Adrenal gland (tissue), 19 donors: ENCODE measurements at places on chromosomes 12 and 14.
A peak's percentile ranks its signal among the peaks of the same experiment; 100 is the strongest.

- peak; percentile 42 for DNase-seq
These were observed 110.1 kb upstream of the TMEM132D start for GRCh38 chr12:130013771-130014484.

- no peak for DNase-seq
These were observed 25.2 kb downstream of the SSH1 start for GRCh38 chr12:108832208-108832607.

DNA sequence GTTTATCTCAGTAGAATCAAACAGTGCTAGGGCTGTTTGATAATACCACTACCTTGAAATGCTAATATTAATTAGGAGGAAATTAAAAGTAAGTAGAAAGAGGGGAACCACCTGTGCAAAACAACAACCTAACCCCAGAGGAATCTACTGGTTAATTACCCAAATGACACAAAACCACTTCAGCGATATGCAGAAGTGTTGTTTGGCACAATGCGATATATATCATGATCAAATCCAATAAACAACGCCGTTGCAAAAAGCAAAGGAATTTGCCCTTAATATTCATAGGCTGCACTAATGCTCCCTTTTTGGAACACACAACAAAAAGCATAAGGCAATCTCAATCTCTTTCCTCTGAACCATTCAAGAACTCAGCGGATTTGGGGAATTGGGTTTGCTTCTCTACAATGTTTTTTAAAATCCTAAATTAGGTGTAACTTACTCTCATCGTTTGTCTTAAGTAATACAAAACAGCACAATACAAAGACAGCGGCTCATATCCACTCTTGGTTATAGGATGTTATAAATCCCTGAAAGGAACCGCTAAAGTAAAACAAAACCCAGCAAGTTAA is 1.5 kb downstream of the MAP4K5 start:
- DNase-seq, result no peak

- no peak for DNase-seq
These were observed 89.2 kb downstream of the DICER1 start for GRCh38 chr14:95068080-95068479.

- no peak for DNase-seq
These were observed 115.1 kb downstream of the TSHR start for GRCh38 chr14:81070511-81070910.

DNA sequence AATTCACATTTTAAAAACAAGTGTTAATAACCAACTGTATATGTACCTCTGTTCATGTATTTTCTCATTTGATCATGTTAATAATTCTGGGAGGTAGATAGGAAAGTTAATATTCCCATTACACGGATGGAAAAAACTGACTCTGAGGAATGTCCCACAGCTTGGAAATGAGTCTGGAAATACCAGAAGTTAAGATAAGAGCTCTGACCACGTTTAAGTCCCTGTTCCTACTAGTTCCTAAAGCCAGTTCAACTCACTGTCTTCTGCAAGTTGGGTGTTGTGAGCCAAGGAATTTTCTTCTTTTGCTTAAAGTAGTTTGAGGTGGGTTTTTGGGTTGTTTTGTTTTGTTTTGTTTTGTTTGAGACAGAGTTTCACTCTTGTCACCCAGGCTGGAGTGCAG is 104.5 kb downstream of the TMEM30B start:
- no peak for DNase-seq

- DNase-seq, result peak; percentile 83
These were observed 52.0 kb upstream of the RNU6-8 start for GRCh38 chr14:32254952-32255679.

DNA sequence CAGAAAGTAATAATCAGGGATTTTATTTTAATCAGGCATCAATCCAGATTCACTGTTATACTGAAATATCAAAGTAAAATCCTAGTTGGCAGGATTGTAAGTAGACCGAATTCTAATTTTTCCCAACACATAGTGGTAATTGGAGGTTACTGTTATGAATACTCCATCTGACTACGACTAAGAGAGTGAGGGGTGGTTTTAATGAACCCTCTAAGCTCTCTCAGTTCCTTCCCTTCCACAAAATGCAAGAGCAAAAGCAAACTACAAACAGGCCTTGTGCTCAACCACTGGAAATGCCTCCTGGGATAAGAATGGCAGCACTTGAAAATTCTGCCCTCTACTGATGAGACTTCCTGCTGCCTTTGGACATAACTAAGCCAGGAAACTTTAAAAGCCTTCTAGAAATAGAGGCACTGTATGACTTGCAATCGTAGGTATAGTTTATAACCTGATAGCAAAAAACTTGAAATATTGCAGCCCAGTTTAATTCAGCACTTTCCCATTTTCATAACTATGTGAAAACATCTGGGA is 184.8 kb downstream of the SLC16A7 start:
- peak; percentile 17 for DNase-seq

DNA sequence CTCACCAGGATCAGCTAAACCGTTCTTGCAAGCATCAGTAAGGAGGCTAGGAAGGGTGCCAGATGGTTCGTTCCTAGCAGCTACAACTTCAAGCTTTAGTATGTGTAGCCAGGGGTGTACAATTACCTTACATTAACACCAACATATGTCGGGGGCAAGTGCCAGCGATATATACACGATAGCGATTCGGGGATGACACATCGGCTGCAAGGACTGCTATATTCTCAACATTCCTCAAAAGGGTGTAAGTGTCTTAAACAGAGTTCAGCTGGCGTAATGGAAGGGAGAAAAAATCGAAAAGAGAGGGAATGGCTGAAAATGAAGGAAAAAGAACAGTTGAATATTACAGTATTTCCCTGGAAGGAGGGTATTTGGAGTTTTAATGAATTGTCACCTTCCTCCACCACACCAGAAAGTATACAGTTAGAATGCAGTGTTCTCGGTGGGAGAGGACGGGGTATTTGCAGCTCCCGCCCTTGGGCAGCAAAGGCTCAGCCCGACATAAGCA is 545 bp downstream of the LIMA1 start:
- DNase-seq, result peak; percentile 36

DNA sequence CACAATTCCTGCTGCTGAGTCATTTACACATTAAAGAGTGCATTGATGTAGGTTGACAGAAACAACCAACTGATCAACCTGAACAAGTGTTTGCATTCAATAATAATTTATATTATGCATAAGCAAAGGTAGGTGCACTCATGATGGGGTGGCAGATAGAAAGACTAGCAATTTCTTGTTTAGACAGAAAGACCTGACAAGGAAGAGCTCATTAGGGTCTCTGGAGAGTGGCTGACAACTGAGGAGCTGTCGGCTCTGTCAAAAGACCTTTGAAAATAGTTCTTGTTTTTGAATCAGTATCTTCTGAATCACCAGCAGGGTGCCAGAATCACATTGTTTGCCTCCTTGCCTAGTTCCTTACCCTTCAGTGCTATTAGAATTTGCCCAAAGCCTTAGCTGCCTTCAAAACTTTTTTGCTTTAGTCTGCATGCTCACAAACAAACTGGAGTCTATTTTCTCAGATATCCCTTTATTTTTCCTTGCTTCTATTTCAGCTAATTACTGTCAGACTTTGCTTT is 234.7 kb downstream of the BTG1 start:
- no peak for DNase-seq

DNA sequence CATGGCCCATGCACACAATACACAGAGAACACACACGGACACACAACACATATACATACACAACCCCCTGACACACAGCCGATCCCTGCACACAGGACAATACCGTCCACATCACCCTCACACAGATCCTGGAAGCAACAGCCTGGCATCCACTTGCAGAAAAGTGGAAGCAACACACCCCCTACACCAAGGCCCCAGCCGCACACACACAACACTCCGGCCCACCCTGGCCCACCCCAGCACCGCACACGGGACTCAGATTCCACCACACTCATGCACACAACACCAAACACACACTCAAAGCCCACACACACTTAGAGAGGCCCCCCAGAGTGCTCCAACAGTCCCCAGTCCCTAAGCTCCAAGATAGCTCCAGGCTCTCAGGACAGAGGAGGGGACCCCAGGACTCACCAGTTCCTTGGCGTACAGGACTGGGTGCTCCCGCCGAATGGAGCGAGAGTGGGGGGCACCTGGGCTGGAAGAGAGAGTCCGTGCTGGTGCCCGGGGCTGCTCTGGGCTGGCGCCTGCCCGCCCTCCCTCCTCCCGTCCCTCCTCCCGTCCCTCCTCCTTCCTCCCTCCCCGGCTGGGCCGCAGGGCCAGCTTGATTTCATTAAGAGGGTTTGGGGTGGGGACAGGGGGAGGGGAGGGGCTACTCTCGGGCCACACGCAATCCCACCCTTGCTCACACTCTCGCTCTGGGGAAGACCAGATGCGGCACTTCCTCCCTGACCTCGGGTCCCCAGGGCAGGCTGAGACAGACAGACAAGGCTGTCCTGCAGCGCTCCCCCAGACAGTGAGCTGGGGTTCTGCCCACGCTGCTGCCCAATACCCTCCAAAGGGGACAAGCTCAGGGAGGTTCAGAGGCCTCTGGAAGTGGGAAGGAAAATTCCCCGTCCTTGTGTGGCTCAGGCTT is at the start of gene TMEM119:
Gene TMEM119, minus strand, starts transcription at position 526 of the 913 bp plus-strand sequence. CDS start 5,701 bp downstream, outside the sequence.
- no peak for DNase-seq

DNA sequence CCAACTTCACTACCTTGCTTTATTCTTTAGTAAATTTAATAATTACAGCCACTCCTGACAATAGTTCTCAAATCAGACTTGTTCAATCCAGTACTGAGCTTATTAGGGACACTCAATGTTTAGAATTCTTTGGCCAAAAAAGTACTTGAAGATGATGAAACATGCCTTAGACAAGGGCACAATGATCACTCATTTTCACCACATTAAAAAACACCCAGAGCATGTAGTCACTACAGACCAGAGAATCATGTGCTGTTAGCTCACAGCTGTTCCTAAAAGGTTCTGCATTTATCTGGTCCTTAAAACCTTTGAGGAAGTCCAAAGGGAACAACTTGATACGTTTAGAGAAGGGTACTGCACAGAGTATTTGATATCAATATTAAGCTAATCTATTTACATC is 98.7 kb downstream of the INSM2 start:
- no peak for DNase-seq

DNA sequence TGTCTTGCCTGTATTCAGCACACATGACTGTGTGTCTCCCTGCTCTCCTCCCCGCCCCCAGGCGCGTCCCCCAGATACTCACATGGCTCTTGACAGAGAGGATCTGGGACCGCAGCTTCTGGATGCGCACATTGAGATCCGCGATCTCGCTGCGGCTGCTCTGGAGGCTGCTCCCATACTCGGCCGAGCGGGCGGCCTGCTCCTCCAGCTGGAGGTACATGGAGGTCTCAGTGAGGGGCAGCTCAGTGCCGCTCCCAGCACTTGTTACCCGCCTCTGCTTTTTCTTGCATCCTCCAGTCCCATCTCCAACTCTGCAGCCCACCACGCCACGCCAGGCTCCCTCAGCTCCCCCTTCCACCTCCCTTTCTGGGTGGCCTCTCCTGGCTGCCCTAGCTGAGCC is 18.9 kb downstream of the KRT80 start:
- no peak for DNase-seq

DNA sequence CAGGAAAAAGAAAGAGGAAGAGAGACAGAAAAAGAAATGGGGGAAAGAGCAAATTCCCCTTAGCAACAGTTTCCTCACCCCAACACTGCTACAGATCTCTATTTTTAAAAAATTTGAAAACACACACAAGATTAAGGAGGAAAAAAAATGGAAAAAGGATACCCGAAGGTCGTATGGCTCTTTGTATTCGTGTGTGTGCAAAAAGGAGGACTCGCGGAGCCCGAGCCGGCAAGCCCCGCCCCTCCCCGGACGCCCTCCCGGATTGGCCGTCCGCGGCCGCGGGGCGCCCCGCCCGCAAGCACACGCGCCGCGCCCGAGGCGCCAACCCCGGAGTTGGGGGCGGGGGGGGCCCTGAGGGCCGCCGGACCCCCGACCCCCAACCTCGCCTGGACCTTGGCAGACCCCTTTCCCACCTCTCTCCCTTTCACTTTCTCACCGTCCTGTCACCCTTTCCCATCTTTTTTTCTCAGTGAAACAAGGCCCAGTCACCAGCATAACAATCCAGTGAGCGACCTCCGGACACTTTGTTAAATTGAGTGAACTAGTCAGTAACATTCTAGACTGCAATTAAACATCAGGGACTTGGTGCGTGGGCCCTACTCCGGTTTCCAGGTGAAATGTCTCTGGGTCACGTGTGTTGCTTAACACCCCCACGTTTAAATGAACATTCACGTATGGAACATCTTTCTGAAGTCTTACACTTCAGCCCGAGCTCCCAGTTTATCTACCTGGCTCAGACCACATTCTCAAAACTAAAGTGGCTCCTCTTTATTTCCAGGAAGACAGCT is at the start of gene C14orf93:
Gene C14orf93, minus strand, starts transcription at position 205 of the 788 bp plus-strand sequence. CDS start 11,120 bp downstream, outside the sequence.
- peak; percentile 80 for DNase-seq

DNA sequence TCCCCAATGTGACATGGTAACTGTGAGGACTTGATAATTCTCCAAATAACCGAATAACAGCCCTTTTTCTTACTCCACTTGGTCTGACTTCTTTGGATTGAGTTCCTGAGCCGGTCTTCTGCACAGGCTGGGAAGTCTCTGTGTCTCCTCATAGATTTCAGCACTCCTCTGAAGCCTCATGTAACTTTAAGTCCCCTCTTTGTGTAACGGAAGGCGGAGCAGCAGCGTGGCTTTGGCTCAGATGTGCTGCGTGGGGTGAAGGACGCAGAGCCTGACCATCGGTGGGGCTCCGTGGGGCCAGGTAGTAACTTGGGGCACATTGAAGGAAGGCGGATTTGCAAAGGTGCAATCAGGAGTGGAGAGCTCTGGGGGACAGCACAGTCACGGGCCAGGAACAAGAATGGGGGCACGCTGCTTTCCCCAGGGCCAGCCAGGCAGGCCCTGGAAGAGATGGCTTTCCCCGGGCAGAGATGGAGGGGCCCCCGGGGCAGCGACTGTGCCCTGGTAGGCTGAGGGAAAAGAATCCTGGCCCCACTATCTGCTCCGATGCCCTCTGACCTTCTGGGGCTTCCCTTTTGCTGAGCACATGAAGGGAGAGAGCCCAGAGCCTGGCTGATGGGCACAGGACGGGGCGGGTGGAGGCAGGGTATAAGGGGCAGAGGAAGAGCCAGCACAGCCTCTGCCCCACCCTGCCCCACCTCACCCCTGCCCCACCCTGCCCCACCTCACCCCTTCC is 56.9 kb downstream of the ADGRD1 start:
- DNase-seq, result no peak

- no peak for DNase-seq
These were observed 19.5 kb upstream of the CERS5 start for GRCh38 chr12:50186681-50187080.

- DNase-seq, result no peak
These were observed 3.9 kb upstream of the GALNT9 start for GRCh38 chr12:132333273-132333672.

DNA sequence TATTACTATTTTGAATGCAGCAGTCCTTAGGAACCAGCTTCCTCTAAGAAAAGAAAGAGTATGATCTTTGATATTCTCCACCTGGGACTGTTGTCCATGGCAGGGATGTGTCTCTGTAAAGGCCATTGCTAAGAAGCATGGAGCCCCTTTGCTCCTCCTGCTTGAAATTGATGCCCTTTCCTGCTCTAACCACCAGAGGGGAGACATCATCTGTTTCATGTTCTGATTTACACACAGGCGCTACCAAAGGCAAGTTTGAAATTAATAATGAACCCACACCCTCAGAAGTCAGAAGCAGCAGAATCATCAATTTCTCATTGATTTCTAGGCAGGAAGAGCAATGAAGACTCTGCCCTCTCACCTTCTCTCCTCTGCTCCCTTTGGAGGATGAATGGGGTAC is 253.8 kb downstream of the RMST start:
- DNase-seq, result no peak
